HTR-8/SVneo (cell line): ENCODE measurements at places on chromosomes 6 and 20.

- no peak for DNase-seq
Observed at GRCh38 chr6:98840996-98841513, 6.7 kb downstream of the POU3F2 start.

DNA sequence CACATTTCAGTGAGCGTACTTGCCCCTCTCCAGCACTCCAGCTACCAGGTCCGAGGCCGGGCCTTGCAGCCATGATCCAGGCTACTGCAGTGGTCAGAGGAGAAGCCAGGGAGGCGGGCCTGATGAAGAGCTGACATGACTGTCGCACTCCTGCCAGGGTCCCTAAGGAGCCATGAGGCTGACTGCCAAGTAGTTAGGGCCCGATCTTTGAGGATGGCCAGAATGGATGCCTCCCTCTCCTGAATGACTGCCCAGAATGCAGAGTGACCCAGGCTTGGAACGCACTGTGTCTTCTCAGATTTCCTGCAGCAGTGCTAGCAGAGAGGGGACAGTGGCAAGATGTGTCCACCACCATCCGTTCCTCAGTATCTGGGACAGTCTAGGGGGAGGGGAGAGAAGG is 24.7 kb upstream of the LRFN2 start:
- DNase-seq, result no peak

DNA sequence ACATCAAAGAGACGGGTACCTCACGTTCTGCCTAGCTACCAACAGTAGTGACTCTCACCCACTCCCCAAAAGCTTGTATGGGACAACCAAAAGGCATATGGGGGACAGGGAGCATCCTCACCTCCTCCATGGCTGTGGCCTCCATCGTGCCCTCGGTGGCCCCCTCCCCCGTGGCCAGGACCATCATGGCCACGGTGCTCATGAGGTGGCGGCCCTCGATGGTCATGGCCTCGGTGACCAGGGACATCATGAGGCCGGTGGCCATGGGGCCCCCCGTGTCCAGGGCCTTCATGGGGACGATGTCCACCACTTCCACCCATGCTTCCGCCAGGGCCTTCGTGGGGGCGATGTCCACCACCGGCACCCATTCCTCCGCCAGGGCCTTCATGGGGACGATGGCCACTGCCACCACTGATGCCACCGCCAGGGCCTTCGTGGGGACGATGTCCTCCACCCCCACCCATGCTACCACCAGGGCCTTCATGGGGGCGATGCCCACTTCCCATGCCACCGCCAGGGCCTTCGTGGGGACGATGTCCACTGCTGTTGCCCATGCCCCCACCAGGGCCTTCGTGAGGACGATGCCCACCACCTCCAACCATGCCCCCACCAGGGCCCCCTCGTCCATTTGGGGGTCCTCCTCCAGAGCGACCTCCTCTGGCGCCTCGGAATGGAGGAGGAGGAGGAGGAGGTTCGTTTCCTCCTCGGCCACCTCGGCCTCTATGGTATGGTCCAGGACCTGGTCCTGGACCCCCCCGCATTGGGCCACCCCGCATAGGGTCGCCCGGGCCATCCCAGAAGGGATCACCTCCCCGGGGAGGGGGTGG is 15.0 kb downstream of the PPP1R10 start:
- DNase-seq, result no peak

DNA sequence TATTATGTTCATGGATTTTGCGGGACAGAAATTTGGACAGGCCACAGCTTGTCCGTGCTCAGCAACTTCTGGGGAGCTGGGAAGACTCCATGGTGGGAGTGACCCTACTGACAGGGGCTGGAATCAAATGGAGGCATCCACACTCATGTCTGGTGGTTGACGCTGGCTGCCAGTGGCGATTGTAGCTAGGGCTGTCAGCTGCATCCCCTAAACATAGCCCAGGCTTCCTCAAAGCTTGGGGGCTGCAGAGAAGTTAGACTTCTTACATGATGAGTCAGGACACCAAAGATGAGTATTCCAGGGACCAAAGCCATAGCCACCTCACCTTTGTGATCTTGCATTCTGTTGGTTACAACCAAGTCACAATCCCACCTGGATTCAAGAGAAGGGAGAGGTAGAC is 18.4 kb upstream of the FAM50B start:
- no peak for DNase-seq

- DNase-seq, result no peak
Observed at GRCh38 chr20:22566876-22567658, 17.3 kb downstream of the FOXA2 start.

- DNase-seq, result peak; percentile 88
Observed at GRCh38 chr20:43849496-43850186, 65.0 kb upstream of the TOX2 start.

DNA sequence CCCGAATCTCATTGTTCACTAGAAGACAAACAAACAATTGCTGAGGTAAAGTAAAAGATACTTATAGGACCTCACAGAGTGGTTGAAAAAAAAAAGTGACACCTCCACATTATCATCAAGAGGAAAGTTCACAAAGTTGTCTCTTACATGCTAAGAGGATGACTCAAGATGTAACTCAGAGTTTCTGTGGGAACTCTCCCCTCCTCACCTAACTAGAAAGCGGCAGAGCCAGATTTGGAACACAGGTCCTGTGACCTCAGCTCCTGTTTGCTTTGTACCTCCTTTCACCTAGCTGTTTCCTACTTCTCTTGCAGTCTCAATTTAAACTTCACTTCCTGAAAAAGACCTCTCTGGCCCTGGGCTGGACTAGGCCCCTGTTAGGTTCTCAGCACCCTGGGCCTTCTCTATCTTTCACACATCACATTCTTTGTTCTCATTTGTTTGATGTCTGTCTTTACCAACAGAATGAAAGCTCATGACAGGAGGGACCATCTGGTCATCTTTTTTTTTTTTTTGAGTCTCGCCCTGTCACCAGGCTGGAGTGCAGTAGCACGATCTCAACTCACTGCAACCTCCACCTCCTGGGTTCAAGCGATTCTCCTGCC is 60.8 kb downstream of the CD24 start:
- DNase-seq, result no peak

- DNase-seq, result no peak
Observed at GRCh38 chr6:130964808-130965604, 98.0 kb downstream of the EPB41L2 start.

DNA sequence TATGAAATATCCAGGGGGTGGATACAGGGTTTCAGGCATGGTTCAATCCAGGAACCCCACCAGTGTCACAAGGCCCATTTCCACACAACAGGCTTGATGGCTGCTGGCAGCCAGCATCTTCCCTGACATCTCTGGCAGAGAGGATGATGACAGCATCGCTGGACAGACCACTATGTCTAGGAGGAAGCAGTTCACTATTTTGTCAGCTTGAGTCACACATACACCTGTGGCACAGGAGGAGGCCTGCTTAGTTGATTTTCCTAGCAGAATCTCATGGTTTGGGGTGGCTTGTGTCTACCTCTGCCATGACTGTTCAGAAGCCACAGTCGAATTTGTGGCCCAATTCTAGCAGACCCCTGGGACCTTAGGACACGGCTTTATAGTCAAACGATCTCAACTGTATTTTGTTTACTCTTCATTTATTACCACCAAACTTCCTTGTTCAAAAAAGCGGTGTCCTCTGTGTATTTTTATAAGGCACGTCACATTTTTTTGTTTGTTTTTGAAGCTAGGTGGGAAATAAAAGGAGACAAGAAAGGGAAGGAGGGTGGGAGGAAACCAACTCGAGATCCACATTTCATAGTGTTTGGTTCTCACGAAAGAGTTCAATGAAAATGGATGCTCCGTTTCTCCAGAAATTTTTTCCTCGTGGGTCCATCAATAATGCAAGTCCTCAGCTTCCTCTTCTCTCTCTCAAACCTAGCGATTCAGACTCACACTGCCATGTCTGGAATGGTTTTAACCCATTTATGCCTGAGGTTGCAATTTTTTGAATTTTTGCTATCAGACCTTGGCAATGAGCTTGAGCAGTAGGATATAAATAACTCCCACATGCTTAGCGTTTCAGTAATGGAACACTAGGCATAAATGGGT is 94.4 kb downstream of the TOX2 start:
- no peak for DNase-seq

DNA sequence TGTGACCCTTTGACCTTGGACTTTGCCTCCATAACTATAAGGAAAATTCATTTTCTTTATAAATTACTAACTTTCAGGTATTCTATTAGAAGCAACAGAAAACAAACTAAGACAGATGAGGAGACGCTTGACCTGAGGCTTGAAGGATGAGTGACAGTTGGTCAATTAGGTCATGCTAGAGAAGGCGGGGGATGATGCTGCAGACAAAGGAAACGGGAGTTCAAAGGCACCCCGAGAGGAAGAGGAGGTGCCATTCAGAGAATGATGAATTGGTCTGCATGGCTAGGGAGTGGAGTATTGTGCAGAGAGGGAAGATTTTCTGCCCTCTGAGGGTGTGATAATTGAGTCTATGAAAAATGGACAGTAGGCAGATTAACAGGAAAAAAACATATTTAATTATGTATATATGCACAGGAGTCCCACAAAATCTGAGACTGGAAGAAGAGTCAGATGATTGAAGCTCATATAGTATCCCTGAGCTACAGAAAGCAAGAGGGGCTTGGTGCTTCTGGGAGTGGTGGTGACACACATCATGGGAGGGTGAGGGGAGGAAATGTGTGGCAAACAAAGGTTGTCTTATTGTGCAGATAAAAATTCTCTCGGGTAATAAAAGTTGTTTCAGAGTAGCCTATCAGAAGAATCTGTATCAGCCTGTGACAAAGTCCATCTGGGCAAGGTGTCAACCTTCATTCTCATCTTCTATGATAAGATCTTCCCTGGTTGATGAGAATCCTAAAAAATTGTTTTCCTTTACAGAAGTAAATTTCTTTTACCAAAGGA is 20.4 kb upstream of the FUCA2 start:
- no peak for DNase-seq

DNA sequence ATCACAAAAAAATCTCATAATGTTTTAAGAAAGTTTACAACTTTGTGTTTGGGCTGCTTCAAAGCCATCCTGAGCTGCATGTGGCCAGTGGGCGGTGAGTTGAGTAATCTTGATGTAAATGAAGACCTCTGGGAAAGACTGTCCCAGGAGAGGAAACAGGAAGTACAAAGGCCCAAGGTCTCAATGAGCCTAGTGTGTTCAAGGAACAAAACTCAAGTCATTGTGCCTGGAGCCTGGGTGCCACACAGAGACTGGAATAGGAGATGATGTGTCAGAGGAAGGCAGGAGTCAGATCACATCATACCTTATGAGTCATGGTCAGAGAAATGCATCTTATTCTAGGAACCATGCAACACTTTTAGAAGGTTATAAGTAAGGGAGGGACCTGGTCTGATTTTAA is 51.5 kb downstream of the COL19A1 start:
- DNase-seq, result peak; percentile 21

GRCh38 chr6:107989166-107990094 is 31.4 kb upstream of the SEC63 start:
- no peak for DNase-seq

- no peak for DNase-seq
Observed at GRCh38 chr6:119119989-119120388, 41.5 kb upstream of the FAM184A start.

GRCh38 chr20:57725636-57726035 is 15.8 kb upstream of the PMEPA1 start:
- DNase-seq, result no peak

DNA sequence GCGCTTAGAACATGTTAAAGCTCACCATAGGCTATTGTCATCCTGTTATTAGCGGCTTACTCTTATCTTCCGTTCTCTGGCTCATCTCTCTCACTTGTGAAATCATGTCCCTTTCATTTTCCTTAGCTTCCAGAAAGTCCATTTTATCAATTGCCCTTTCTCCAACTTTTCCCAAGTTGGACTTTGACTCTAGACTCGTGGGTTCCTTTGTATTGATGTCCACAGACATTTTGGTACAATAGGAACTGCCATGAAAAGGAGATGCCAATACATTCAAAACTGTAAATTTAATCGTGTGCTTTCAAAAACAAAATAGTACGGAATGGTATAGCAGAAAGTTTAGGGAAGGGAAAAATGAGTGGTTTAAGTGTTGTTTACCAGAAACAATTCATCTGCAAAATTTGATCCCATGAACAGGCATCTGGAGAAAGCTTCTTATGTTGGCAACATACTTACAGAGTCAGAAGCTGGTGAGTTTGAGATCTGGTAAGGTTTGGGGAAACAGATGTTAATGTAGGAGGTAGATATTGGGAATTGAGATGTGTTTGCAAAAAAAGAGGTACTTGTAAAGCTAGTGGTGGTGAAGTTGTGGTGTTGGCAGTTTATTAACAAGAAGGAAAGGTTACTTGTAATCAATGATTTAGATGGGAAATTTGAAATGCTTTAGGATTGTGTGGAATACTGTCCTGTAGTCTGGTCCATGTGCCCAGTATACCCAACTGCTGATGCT is 10.2 kb upstream of the HIVEP1 start:
- DNase-seq, result no peak

DNA sequence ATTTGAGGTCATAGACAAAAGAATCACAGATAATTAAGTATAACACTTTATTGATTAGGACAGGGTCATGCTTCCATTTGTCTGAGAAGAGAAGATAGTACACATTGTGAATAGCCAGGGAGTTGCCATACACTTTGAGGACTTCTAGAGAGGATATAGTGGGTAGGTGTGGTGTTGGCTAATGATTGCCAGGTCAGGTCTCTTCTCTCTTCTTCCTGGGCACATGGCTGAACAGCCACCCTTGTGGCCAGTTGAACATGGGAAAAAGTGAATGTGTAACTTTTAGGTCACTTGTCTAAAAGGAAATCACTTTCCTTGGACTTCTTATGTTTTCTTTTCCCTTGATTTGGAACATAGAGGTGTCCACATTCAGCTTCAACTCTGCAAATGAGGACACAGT is 772.1 kb upstream of the MAP3K7 start:
- no peak for DNase-seq

GRCh38 chr6:69783108-69783507 is 13.7 kb downstream of the LMBRD1 start:
- DNase-seq, result no peak

DNA sequence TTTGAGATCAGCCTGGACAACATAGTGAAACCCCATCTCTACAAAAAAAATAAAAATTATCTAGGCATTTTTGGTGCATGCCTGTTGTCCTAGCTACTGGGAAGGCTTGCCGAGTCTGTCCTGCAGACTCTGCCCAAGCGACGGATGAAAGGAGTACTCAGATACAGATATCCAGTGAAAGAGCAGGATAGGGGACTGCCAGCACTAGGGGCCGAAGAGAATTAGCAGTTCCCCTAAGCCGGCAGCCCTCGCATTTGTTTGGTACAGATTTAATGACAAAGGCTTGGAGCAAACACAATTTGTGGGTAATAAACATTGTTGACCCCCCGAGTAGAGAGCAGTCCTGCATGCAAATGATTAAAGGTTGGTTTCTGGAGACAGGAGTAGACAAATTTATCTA is 5.4 kb upstream of the TBC1D20 start:
- DNase-seq, result no peak

DNA sequence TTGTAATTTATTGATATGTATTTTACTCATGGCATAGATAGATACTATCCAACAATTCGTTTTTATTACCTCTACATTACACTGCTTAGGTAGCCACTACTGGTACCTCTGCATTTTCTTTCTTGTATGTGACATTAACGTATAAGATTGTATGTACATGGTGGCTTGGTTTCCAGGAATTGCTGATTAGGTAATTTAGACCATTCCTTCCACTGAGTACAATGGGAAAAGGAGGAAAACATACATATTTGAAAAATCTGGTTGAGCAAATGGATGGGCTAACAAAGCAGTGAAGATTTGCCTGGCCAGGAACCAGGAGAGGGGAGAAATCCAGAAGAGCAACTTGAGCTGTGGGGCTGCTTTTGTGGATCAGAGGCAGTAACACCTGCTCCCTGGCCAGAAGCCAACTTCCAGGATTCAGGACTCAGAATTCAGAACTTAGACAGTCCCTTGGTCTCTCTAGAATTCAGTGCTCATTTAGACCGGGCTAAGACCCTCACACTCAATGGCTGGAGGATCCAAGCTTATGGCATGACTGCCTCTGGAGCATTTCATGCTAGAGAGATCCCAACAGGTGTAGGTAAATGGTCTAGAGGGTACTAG is 17.9 kb upstream of the MICB start:
- DNase-seq, result no peak
